CD4-positive, CD25-positive, alpha-beta regulatory T cell (primary cell): ENCODE measurements at places on chromosomes 7 and 10.

DNA sequence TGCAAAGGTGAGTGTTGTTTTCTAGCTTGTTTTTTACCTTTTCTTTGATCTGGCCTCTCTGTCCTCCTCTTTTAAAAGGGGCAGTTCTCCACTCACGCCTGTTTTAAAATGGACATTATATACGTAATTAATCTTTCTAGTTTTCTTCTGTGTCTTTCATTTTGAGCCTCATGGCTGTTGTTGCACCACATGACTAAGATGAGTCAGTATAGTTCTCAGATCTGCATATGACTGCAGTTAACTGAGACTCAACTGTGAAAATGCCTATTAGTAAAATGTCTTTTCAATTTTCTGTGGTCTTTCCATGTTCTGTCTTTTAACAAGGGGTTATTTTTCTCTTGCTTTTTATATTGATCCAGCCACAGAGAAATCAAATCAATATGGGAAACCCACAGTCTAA lies 296.1 kb downstream of the CDK14 start:
- DNase-seq: no peak

DNA sequence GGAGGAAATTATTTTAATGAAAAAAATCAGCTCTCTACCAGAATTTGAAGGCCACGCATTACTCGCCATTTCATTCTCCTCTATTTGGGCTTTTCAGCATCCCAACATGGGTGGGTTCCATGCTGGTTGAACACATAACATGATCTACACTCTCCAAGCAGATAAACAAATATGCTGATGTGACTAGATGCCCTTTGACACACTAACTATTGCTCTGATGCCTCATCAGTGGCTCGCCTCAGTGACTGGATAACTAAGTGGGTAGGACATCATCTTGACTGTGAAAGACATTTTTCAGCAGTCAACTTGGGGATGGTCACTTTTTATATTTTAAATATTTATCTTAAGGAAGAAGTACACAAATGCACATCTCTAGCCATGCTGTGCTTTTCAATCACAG lies 113.9 kb upstream of the LAMB4 start:
- no peak for DNase-seq

GRCh38 chr7:112398534-112398933 lies 51.7 kb upstream of the IFRD1 start:
- DNase-seq: peak; percentile 46

DNA sequence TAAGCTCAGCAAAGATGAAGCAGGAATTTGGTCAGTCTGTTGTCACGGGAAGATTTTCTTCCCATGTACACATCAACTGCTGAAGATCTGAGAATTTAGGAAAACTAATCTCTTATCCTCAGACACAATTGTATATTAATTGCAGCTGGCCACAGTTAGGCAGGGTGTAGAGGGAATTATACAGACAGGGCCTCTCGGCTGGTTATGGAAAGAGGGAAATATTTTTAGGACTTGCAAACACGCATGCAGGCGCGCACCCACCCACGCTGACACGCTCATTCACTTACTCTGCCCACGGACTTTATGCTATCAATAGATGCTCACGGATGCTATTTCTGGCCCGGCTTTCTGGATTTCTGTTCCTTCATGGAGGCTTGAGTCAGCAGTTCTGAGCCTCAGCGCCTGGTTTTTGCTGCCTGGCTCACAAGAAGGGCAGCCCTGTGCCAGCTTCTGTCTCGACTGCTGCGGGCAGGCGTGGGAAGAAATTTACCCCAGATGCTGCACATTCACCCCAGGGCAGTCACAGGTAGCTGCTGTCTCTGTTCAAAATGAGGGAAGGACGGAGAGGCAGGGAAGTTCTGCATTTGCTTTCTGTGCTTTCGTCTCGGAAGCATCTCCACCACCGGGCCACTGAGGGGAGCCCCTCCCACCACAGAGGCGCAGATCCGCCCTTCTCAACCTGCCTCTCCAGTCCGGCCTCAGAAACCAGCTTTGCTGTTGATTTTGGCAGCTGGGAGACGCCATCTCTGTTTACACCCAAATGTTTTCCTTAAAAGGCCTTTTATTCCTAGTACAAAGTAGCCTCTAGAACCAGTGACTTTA lies 116.3 kb upstream of the BTBD16 start:
- no peak for DNase-seq

DNA sequence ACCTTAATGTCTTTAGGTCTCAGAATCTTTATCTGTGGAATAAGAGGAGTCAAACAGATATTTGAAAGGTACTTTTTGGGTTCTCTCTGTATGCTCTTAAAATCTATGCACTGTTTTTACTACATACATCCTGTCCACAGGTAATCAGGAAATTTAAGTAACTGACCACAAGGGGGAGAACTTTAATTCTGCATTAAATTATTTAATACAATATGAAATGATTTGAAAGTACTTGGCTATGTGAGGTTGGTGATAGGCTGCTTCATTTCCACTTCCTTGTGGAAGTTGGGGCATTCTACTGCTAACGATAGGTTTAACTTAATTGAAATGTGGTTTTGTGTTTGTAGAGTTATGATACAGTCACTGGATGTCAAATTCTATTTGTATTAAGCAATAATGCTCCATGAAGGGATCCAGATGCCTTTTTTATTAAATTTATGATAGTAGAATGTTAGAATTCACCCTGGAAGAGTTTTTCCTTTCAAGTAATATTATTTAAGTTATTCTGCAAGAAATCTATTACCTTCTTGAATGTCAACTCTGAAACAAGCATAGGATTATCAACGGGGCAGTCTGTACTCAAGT lies 6.0 kb downstream of the TEX47 start:
- no peak for DNase-seq

DNA sequence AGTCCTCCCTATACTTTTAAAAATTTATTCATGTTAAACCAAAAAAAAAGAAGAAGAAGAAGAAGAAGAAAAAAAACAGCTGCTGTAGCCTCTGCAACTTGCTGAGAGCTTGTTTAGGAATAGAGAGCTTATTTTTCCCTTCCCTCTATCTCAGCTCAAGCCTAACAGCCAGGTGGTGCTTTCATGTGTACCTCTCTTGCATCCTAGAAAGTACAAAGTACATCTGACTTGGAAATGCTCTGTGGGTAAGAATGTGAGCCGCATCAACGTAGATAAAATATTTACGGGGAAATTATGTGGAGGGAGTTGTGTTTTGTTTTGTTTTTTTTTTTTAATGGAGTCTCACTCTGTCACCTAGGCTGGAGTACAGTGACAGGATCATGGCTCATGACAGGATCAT lies 99.6 kb downstream of the PLXDC2 start:
- DNase-seq: no peak

DNA sequence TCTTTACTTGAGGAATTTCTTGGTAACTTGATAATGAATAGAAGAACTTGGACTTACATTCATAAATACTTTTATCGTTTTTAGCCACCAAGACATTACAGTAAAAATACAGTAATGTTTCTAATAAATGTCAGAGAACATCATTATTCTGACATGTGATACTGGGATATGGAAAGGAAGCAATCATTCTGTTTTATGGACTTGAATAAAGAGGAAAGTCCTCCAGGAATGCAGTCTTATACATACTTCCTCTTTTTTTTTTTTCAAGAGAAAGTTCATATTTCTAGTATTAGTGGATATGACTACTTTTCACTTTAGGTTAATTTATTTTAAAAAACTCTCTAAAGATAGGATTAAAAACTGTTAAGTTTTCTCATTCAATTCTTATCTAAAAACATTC lies 220.0 kb upstream of the SEMA3C start:
- no peak for DNase-seq

DNA sequence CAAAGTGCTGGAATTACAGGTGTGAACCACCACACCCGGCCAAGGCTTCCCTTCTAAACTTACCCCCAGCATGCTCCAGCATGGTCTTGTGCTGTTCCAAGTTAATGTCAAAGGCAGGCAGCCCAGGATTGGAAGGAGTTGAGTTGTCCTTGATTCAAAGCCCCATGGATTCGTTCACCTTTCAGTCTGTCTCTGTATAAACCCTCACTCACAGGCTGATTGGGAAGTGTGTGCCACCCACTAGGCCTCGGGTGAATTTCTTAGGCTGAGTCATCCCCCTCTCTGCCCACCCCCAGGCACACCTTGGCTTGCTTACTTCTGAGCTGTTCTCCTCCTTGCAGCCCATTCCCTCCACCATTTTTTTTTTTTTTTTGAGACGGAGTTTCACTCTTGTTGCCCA lies 13.3 kb upstream of the PRDX3 start:
- DNase-seq: no peak

DNA sequence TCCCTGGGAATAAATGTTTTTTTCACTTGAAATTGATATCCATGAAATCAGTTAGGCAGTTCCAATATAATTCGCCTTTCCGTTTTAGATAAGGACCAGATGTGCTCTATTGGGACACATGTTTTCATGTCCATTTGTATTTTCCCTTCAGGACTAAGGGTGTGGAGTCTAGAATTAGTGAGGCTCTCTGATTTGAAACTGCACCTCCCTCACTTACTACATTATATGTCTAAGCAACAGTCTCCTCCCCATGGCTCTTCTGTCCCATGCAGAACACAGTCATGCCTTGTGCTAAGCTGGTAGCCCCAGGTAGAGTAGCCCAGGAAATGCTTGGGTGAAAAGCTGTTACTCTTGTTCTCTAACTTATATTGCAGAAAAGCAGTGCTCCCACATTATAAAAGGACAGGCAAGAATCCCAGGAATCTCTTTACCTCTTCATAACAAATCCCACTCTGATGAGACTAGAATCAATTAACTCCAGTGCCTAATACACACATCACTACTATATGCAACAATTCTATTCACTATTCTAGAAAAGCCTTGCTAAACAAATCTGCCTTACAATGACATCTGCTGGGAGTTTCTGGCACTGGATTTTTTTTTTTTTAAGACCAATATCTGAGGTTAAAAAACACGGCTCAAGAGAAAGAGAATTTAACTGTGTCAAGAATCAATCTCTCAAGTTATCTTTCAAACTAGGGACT lies 293.9 kb downstream of the SNX13 start:
- no peak for DNase-seq

DNA sequence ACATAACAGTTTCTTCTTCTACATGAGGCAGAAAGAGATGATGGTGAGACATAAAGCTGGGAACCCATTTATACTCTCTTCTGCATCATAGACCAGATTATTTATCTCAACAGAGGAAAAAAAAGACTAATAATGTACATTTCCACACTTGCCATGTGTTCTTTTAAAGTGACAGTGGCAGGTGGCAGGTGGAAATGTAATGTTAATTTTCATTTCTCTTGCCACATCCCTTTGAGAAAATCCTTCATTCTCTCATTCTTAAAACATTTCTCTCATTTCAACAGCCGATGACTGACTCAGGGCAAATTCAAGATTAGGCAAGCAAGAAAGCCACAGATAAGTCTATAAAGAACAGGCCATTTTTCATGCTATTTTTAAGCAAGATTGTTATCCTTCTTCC lies 635.6 kb upstream of the SORCS1 start:
- no peak for DNase-seq

DNA sequence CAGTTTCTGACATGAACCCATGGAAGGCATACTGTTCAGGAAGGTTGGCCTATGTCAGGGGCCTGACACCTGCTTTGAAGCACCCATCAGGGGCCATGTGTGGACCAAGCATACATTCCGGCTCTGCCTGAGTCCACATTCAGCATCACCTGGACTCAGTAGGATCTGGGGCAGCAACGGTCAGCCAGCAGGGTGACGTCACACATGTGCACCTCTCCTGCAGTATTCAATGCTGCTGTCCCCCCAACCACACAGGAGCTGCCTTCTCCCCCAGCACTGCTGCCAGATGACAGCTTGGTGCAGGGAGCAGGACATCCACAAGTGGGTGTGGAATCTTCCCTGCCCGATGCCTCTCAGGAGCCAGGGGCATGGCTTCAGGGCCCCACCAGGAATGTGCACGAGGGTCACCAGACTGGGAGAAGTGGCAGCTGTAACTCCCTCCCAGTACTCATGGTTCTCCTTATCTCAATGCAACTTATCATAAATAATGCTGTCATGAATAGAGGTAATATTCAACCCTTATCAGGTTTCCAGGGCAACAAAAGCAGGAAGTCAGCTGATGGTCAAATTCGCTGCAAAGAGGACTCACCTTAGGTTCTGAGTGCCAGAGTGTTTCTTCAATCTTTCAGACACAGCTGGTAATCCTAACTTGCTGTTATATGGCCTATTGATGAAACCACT lies 292.9 kb downstream of the PAXIP1 start:
- no peak for DNase-seq

- no peak for DNase-seq
Observed at GRCh38 chr7:35390146-35390545, 136.2 kb upstream of the TBX20 start.

DNA sequence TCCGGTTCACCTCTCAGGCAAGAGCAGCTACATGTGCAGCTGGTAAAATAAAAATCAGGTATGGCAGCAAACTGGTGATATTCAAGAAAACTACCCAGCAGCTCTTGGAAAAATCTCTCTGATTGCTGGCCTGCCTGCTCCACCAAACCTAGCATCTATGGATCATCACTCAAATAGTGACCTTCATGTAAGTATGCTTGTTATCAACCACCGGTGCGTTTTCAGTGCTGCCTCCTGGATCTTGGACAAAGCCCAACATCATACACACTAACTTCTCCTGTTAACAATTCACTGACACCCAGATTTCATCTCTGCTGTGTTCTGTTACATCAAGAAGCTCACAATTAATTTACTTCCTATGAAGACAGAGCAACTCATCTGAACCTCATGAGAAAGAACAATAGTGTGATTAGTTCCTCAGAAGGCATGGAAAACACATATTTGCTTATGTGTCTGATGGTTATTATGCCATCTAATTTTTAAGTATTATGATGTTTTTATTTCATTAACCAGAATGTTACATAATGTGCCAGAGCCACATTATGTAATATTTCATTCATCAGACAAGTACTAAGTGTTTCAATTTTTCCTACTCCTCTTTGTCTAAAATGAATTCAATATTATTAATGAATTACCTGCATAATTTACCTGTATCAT lies 8.8 kb downstream of the CDK6 start:
- DNase-seq: no peak

DNA sequence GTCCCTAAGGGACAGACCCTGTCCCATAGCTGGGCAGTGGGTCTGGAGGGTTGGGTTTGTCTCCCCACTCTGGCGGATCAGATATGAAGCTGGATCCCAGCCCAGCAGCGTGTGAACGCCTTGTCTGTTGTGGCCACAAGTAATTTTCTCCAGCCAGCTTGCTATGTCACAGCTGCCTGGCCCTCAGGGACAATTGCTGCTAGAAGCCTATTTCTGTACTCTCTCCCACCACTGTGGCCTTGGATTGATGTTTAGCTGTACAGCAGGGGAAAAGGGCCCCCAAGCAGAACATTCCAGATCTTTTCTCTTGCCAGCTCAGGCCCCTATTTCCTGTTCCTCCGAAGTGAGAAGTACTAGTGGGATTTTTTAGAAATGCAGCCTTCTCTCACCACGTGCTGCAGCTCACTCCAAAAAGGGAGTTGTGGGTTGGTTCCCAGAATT lies 53.5 kb upstream of the WAC start:
- no peak for DNase-seq

GRCh38 chr10:78802866-78803265 lies 265.9 kb upstream of the ZMIZ1 start:
- DNase-seq: no peak

DNA sequence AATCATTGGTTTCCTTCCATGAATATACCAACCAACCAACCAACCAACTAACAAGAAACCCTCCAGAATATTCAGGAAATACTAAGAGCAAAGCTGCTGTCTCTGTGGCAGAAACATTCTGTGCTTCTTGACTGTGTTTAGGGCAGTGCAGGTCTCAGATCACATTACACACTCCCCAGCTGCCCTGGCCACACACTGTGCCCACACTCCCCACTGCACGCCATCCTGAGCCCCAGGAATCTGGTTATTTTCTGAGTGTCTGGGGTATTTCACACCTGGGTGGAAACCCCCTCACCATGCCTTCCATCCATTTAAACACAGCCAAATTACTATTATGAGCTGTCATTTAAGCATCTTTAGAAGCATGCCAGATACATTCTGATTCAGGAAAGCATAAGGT lies 183.7 kb upstream of the ANK3 start:
- DNase-seq: no peak
